ENCODE measurements at places on chromosomes 2 and 18.

- DNase-seq = no peak
These were observed 57.0 kb upstream of the SCN1A start for GRCh38 chr2:166184789-166185188.

DNA sequence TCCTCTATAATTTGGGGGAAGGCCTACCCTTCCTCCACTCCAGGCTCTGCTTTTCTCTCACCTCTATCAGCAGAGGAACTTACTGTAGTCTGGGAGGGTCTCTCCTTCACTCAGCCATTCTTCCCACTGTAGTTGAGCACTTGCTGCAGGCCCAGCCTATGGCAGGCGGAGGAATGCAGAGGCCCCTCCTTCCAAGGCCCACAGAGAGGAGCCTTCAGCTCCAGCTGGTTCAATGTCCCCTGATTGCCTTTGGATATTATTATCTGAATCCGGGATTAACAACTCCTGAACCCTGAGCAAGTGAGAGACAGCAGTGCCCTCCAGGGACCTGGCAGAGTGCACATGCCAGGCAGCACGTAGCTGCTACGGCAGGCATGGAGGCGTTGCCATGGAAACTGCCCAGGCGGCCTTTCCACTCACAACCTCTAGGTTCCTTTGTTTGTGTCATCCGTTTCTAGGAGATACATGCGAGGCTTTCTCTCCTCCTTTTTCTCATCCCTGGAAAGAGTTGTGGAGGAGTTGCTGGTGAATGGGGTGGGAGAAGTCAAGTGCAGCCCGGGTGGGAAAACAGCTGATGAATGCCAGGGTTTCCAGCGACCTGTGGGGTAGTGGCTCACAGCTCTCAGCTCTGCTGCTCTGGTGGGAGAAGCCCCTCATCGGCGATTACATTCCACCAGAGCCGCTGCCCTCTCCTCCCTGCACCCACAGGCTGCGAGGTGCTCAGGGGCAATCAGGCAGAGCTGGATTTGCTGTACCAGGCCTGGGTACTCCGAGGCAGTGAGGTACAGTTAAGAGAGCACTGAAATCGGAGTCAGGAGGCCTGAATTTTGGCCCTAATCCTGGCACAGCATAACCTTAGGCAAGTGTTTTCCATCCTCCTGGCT is 55.3 kb upstream of the HK2 start:
- no peak for DNase-seq

DNA sequence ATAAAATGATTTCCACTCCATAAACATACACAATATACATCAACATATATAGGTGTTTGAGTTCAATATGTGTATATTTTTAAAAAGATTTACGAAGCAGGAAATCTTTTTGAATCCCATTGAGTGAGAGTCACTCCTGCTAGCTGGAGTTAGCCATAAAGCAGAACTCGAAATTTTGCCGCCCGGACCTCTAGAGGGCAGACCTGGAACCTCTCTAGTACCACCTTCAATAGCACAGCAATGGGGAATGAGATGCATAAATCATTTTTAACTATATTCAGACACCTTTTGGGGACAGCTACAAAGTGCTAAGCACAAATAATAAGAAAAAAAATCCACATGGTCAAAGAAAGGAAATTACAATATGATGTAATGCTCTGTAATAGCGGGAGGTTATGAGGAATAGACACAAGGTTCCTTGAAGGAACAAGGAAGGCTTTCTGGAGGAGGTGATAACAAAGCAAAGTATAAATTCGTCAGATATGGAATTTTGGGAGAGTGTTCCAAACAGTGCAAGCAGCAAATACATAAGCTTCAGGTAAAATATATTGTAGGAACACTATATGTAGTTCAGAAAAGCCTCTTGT is 533.4 kb downstream of the ERBB4 start:
- DNase-seq = no peak

DNA sequence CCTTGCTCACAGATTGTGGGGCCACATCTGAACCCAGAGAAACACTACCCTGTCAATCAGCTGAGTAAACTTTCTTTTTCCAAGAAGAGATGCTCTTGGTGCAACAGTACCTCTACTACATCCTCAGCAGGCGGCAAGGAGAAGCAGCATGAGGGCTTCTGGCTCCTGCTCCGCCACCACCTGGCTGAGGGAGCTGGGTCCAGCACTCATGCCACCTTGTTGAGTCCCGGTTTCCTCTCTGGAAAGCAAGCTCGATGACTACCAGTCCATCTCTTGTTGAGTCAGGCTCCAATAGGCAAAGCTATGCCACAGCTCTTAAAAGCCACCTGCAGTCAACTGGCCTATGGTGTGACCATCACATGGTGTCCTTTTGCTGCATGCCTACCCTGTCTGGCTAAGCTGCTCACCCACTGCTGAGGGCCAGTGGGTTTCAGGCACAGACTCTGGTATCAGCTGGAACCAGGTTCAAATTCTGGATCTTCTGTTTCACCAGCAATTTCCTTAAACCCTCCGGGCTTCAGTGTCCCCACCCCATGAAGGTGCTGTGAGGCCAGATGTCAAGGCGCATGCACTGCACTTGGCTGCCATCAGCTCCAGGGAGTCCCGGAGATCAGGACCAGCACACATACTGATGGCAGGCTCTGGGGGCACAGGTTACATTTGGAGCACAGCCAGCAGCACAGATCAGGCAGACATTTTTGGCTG is 42.5 kb upstream of the ACAA2 start:
- no peak for DNase-seq

GRCh38 chr2:237714690-237715458 is 83.7 kb upstream of the RBM44 start:
- DNase-seq = peak; percentile 5

DNA sequence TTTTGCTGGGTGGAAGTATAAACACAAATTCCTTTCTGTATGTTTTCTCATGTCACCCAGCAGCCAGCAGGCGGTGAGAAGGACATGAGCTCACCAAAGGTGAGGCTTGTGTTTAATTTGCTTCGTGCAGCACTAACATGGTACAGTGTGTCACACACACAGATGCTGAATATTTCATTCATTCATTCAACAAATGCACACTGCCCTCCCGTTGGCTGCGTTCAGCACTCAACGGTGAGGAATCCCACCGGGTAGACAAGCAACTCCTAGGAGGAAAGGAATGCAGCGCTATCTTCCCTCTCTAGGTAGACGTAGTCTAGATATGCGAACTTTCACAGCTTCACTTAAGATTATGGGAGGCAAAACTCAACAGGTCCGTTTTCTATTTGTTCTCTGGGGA is 85.1 kb downstream of the LONRF2 start:
- DNase-seq = no peak

GRCh38 chr2:216765761-216766262 is 70.5 kb upstream of the IGFBP5 start:
- no peak for DNase-seq

DNA sequence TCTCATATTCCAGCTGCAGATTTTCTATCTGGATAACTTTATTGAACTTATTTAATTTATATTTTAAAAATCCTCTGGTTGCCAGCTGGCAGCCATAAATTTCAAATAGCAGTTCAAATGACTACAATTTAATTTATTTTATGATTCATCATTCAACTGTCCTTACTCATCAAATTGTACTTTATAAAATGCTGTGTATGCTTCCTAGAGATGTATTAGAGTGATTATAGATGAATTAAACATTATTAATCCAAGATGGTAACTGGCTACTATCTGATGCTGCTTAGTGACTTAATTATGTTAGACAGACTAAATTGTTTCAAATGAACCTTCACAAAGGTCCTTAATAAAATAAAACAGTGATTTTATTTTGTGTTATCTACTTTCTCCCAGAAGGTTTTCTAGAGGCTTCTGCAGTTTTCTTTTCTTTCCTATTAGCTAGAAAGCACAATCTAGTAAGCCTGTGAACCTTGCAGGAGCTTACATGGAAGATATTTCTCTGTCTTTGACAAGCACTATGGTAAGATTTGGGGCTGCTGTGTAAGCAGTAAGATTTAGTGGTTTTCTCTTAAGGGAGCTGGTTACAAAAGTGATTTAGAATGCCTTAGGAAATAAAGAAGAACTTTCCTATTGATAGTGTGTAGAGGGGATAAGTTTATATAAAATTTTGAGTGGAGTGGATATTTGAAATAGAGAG is 322.3 kb downstream of the FSIP2 start:
- no peak for DNase-seq

- no peak for DNase-seq
These were observed 45.0 kb downstream of the MAP2 start for GRCh38 chr2:209468846-209469245.

All from CD4-positive, alpha-beta T cell treated with Interleukin-4 for 1 hour (primary cell).